ENCODE measurements at places on chromosomes 2 and 18.

- no peak for DNase-seq
Measured at GRCh38 chr18:3623769-3624545, 174.0 kb downstream of the TGIF1 start.

GRCh38 chr2:55403256-55403998, 16.2 kb downstream of the CCDC88A start:
- DNase-seq: no peak

DNA sequence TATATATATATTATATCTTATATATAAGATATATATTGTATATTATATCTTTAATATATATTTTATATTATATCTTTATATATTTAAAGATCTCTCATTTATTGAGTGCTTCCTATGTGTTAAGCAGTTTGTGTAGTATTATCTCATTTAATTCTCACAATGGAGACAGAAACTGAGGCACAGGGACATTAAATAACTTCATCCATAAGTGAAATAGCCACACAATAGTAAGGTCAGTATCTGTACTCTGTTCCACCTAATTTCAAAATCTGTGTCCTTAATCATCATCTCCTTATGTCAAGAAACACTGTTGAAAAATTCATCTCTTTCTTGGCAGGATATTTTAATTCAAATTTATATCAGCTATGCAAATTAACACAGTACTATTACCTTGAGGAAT, 52.8 kb upstream of the CD302 start:
- no peak for DNase-seq

DNA sequence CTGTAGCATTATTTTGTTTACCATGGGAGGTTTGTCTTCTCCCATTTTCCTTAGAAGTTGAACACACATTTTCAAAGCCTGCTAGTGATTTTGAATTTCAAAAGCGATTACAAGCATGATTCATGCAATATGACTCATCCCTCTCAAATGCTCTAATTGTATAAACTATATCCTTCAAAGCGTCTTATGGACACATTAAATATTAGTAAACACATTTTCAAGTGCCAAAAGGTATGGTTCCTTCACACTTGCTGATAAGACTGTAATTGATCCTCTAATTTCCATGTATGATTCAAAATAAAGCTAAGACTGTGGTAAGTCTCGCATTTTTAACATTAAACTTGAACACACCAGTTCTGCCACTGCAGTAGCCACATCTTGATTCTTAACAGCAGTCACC, 512.9 kb downstream of the LRRTM4 start:
- no peak for DNase-seq

GRCh38 chr18:39360072-39360471, 1794.5 kb upstream of the CELF4 start:
- no peak for DNase-seq

Measured in stimulated activated CD8-positive, alpha-beta memory T cell treated with anti-CD3 and anti-CD28 coated beads, Interleukin-12 subunit alpha, Interleukin-12 subunit beta, amount 100 ng/mL, for 1 hour (primary cell).